ENCODE measurements at places on chromosomes 7 and 10.

DNA sequence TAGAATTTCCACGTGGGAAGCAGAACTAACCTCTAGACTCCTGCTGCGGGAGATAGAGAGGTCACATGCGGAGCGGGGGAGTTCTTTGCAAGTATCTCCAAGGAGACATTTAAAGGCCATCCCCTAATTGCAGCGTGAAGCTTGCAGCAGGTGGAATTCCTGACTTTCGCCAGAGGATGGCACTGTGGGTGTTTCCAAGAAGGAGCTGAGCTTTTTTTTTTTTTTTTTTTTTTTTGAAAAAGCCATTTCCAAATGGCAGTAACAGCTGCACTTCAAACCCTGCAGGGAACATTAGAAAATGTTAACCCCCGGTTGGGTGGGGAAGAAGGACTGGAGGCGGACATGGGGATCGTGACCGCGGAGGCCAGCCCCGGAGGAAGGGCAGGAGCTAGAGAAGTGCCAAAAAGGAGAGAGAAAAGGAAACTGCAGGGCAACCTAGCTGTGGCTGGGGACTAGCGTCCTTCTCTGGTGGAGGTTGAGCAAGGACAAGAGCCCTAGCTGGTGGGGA is 487.7 kb downstream of the TYW1 start:
- DNase-seq, result peak; percentile 68

DNA sequence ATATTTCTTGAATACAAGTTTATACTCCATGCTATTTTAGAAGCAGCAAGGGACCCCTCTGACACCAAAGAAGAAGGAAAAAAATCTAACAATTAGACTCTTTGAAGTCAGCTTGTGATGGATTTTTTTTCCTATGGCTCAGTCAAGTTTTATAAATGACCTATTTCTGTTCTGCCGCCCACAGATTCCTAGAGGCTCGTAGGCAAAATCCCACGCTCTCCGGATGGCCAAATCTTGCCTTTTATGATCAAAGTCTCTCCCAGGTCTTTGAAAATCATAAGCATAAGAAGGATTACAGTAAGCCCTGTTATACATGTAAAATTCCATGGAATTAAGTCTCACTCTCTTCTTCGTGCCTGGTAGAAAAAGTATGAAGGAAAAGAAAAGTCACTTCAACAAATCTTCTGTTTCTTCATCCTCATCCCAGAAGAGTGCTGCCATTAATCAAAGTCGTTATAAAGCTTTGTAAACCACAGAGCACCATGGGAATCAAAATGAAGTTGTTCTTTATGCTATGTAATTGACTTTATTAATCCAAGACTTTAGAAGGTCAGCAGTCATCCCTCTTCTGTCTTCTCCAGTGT is 33.1 kb downstream of the ASB13 start:
- no peak for DNase-seq

DNA sequence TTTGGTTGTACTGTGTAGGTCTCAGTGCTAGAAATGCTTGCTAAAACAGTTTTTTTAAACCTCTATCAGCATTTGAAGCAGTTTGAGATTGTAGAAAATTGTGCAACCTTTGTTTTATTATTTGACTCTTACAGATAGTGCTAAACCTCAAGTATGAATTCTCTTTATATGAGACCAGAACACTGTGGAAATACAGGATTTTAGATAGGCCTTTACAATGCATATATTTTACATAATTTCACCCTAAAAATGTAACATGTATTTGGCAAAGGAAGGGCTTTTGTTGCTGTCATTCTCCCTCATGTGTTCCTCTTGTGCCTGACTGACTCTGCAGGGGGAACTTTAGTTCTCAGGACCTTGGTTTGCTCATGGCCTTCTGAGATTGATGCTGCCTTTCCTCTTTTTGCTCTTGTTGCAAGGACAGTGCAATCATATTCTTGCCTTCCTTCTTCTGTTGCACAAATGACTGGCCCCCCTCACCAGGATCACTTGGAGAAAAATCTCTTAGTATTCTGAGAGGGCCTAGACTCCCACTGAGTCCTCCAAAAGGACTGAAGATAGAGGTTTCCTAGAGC is 188.7 kb downstream of the PPP1R9A start:
- DNase-seq, result no peak

- DNase-seq, result no peak
Measured at GRCh38 chr10:122336332-122336731, 38.2 kb upstream of the PLEKHA1 start.

- peak; percentile 89 for DNase-seq
Measured at GRCh38 chr7:121313220-121313792, 15.5 kb upstream of the WNT16 start.

DNA sequence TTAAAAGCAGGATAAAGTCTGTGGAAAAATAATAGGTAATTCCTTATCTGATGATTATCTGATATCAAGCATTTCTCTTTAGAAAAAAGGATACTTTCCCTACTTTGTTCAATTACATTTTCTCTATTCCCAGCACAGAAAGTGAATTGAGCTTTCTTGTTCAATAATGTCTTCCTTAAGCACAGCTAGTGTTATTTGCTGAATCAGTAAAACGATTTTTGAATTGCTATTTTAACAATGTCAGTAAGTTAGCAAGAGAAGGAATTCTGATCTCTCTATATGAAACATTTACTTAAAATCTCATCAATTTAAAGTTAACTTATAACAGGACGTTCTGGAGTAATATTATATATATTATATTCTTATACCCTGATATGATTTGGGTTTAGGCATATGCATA is 337.2 kb upstream of the ANKRD30A start:
- no peak for DNase-seq

DNA sequence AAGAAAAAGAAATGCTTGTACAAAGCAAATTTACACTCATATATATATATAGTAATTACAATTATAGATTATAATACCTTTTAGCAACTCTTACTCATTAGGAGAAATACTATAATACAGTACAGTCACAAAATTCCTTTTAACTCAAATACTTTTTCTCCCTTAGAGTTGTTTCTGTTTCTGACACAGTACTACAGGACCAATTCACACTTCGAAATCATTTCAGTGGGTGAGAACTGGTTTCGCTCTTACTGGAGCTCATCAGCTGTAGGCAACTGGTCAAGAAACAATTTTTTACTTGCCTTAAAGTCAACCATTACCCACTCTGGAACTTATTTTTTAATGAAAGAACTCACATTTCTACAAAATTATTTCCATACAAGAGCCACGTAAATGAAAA is 6.0 kb downstream of the CCDC186 start:
- no peak for DNase-seq

DNA sequence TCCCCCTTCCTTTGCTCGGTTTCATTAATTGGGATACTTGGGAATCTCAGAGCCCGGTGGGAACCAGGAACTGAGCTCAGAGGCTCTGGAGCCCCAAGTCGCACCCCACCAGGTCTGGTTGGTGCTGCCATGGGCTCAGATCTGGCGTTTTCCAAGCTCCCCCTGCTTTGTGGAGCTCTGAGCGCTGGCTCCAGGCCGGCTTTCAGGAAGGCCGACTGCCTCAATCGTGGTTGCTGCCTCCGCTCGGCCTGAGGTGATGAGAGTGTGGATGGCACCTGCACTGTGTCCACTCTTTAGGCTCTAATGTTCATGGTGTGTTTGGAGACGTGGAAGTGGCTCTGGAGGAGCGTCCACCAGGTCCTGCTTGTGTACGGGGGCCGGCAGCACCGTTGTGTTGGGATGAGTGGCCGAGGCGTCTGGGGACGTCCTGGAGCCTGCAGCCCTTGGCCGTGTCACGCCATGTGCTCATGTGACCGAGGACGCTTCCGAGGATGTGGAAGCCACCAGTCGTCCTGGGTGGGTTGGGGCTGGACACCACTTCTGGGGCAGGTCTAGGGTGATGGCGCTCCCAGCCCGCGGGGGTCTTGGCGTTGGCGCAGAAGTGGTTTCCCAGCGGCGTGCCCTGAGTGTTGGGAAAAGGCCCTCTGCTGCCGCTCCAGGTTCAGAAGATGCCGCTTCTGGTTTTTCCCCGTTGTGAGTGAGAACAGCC is 8.2 kb downstream of the INPP5A start:
- DNase-seq, result no peak

GRCh38 chr10:42926843-42927242 is 144.2 kb downstream of the BMS1 start:
- no peak for DNase-seq

DNA sequence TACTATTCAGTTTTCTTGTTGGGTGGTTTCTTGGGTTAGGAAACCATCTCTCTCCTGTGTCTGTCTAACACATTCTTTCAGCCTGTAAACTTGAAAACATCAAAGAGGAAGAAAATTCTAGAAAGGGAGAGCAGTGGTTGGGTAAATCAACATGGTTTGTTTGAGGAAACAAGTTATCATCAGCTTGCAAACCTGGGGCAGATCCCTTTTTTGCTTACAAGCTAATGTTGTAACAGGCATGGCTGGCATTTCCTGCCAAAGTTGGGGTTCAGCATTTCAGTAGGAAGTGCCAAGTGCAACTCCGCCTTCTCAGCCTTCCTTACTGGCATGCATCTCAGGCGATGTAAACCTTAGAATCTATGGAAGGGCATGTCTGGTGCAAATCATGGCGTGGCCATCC is 112.6 kb downstream of the EEPD1 start:
- no peak for DNase-seq

DNA sequence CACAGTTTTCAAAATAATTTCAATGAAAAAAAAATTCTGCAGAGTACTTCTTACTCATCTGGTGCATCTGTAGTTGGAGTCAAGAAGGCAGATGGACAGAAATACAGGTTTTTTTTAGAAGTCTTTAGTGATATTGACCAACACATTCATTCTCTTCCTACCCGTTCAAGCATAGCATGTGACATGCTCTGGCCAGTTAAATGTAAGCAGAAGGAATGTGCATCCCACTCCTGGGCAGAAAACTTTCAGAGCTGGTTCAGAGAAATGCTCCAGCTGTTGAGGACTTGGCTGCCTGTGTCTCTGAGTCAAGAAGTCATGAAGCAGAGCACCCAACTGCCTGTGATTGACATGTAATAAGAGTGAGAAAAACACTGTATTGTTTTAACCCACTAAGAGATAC is 665.3 kb upstream of the IGFBP3 start:
- DNase-seq, result no peak

DNA sequence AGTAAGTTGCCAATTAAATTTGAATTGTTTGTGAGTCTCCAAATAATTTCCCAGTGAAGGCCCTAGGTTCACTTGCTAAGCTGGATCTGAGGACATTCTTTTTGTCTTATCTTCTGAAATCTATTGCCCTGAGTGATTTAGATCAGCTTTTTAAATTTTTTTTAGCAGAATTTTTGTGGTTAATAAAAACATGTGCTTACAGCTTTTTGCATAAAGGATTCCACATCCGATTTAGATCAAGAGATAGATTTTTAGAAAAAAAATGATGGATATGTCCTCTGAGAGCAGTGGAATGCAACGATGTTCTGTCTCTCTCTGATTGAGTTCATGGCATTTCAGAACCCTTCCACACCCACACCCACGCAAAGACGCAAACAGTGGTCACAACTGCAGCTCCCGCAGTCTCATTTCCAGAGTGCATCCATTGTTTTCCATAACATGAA is 358.8 kb downstream of the SUGCT start:
- DNase-seq, result peak; percentile 22

GRCh38 chr10:44310762-44311562 is 73.9 kb downstream of the CXCL12 start:
- DNase-seq, result no peak

DNA sequence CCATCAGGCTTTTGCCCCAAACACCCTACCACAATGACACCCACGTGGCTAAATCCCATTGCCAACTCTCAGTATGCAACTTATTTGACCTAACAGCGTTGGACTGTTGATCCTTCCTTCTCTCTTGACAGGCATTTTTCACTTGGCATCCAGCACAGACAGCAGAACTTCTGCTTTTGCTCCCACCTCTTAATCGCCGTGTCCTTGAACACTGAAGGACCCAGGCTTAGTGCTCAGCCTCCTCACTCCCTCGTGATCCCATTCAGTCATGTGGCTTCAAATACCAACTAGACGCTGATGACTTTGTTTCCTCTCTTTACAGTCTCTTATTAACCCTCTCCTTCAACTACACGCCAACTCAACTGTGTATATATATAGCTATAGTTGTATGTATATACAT is 25.0 kb downstream of the ZFAND2A start:
- DNase-seq, result no peak

- no peak for DNase-seq
Measured at GRCh38 chr10:52570490-52570889, 202.1 kb downstream of the MBL2 start.

DNA sequence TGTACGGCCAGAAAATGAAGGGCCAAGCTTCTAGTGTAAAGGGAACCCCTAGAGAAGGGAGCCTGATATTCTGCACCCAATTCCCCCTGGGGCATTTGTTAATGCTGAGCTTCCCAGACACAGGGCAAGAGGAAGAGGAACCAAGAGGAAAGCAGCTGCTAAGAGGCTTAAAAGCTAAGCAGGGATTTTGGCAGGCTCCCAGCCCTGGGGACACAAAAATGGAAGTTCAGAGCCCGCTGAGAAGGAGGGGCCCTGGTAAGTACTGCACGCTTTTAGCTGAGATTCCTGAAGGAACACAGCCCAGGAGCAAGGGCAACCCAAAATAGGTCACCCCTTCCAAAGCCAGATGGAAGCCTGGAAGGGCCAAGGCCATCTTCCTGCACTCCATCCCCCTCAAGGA is 387.3 kb upstream of the MGMT start:
- DNase-seq, result no peak

DNA sequence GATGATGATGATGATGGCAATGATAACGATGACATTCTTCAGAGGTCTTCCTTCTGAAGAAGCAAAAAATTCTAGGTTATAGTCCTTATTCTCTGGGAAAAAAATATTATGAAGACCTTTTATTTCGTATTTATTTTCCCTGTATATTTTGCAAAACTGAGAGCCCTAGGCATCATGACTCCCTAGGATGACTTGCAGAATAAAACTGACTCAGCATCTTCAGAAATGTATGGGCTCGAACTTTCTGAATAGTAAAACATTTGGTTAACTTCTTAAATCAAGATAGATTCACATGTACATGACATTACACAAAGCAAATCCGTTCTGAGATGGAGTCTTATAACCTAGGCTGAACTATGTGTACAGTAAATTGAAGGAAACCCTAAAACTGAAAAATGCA is 29.4 kb downstream of the DKK1 start:
- no peak for DNase-seq

- peak; percentile 11 for DNase-seq
Measured at GRCh38 chr10:70958396-70958795, 70.0 kb upstream of the PCBD1 start.

DNA sequence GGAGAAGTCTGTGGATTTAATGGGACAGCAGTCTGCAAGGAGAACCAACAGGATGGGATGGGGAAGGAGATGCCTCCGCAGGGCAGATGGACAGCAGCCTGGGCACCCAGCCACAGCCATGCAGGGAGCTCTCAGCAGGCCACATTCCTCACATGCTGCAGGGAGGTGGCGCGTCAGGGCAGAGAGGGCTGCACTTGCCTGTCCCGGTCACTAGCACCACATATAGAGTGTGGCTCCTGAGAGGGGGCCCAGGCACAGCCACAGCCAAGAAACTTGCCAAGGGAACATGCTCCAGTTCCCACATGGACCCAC is 86.8 kb upstream of the ZMIZ1 start:
- peak; percentile 32 for DNase-seq

DNA sequence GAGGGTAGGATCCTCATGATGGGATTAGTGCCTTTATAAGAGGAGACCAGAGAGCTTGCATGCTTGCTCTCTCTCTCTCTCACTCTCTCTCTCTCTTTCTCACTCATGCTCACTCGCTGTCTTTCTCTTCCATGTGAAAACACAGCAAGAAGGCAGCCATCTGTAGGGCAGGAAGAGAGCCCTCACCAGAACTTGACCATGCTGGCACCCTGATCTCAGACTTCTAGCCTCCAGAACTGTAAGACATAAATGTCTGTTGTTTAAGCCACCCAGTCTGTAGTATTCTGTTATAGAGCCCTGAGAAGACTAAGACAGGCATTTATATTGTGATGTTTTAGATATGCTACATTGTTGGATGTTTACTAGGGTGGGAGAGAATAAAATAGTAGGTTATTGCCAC is 43.4 kb upstream of the MTPN start:
- no peak for DNase-seq
